ENCODE measurements at places on chromosomes 1 and 21.
A peak's percentile ranks its signal among the peaks of the same experiment; 100 is the strongest.

GRCh38 chr1:241640149-241640866 lies at the start of the genes CHML and OPN3:
Gene CHML, minus strand, starts transcription at chr1:241640369. Its CDS starts 4,603 bp downstream, at chr1:241635766.
Gene OPN3, minus strand, starts transcription at chr1:241640369. Its CDS starts 115 bp downstream, at chr1:241640254.
- DNase-seq: peak; percentile 88

DNA sequence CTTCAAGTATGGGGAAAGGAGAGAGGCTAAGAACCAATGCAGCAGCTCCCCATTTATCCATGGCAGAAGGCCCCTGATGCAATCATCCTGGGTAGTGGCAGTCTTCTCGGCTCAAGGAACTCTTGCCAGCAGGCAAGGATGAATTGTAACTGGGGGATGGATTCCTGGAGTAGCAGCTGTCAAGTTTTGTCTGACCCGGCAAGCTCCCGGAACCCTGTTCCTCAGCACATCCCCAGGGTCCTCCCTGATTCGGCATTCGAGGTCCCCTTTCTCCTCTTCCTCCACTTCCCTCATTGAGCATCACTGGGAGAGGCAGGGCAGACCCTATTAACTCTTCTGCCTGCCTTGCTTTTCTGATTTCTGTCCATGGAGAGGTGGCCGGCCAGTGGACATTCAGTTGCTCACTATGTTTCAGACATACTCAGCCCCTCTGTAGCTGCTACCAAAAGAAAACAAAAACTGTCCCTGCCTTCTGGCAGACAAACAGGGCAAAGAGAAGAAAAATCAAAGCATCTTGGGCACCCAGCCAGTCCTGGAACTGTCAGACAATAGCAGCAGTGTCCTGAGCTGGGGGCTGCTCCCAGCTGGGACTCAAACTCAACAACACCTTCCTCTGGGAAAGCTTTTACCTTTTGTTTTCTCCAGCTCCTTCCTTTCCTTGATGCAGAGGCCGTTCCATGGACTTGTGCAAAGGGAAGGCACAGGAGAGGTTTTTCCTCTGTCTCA lies 5.6 kb upstream of the PTCH2 start:
- no peak for DNase-seq

DNA sequence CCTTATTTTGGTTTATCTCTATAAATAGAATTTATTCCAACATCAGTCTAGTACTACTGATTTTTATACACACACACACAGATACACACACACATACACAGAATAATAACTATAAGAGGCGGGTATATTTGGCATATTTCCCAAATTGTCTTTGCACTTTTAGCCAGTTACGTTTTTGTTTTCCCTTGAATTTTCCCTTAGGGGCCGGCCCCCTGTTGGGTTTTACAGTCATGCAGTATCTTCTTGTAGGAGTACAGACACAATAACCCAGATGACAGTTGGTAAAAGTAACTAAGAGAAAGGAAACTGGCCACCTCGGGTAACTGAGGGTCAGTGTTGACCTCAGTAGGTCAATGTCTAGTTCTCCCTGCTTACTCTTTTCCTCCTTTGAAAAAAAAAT lies 50.9 kb downstream of the DISP1 start:
- DNase-seq: no peak

GRCh38 chr21:41119901-41120300 lies 48.1 kb upstream of the BACE2 start:
- DNase-seq: no peak

DNA sequence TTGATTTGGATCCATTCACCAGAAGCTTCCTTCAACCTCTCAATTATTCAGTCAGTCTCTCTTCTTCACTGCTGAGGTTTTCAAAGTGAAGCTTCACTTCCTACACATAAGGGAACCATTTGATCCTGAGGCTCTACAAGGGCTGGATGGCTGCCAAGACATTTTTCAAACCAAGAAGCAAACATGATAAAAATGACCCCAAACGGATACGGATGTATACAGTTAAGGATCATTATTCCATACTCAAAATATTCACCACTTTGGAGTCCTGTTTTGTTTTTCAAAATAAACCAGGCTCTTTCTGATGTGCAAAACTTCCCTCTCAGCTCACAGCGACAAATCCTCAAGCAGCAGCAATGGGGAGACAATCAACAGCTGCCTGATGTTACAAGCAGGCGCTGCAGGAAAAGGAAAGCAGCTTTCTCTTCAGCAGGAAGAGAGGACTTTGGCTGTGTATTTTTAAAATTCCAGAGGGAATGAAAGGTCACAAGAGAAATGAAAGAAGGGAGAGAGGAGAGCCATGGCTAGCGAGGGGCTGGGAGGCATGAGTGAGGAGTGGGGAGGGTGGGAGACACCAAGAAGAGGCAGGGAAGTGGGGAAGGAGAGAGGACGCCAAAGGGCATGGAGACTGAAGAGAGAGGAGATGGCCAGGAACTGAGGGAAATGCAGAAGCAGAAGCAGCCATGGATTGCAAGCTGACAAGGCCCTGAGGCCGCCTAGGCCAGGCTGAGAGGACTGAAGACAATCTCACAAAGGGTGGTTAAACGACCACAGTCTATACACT lies 145.4 kb downstream of the SLC45A1 start:
- DNase-seq: no peak

DNA sequence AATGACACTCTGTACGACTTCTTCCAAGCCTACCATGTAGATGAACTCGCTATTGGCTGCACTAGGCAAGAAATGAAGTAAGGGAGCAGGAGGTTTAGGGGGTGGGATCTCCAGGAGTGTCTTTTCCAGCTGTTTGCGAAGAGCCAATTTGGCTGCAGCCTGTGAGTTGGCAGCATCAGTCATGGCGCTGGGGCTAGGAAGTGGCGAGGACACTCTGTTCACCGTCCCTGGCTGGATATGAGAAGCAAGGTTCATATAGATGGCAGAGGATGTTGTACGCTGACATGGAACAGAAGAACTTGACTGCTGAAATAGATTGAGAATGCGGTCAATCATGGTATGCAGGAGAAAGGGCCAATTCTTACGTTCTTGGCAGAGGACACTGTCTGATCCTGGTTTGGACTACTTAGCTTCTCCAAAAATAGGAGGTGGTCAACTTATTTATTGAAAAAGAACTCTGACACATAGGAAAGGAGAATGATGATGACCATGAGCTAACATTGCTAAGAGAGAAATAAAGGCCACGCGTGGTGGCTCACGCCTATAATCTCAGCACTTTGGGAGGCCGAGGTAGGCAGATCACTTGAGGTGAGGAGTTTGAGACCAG lies 41.2 kb downstream of the SLC27A3 start:
- DNase-seq: no peak

- DNase-seq: no peak
Observed at GRCh38 chr1:154502066-154502743, at the start of the genes SHE and TDRD10. Gene SHE, minus strand, starts transcription at chr1:154502412. Its CDS starts 386 bp downstream, at chr1:154502026. Gene TDRD10, plus strand, starts transcription at chr1:154502219. Its CDS starts 4,685 bp downstream, at chr1:154506904.

DNA sequence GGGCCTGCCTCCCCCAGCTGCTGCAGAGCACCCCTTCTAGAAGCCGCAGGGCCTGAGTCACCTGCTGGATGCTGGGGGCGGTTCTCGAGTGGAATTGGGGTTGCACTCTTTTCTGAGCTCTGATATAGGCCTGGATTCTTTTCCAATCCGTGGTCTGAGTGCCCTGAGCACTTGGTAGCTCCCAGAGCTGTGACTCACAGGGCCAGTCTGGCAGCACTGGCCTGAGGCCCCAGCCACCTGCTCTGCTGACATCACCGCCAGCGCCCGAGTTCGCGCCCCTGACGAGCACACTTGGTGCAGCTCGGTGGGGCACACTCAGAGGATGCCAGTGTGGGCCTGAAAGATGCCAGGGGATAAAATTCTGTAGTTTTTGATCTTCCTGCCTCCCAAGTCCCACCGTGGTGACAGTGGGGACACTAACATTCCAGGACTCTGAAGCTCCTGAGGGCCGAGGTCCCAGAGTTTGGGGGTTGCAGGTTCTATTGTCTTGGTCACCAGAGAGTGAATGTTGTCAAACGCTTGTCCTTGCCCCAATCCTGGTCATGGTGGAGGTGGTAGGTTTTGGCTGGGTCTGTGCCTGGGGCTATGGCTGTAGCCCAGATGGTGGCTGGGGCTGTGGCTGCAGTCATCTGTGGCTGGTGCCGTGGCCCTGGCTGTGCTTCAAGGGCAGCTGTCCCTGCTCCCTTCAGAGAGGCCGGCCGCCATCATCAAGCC lies 74.6 kb downstream of the OBSCN start:
- DNase-seq: no peak

GRCh38 chr1:192869308-192869940 lies 60.6 kb downstream of the RGS2 start:
- no peak for DNase-seq

DNA sequence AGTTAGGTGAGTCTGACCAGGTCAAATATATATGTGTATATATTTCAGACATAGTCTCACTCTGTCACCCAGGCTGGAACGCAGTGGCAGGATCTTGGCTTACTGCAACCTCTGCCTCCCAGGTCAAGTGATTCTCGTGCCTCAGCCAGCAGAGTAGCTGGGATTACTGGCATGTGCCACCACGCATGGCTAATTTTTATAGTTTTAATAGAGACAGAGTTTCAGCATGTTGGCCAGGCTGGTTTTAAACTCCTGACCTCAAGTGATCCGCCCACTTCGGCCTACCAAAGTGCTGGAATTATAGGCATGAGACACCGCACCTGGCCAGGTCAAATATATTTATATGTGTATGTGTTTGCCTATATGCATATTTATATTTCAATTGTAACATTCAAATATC lies 581.5 kb upstream of the B3GALT2 start:
- no peak for DNase-seq

GRCh38 chr1:8145545-8146202 lies 119.6 kb upstream of the ERRFI1 start:
- DNase-seq: no peak

GRCh38 chr1:183159960-183160359 lies 26.1 kb upstream of the LAMC2 start:
- DNase-seq: no peak

GRCh38 chr1:230206976-230207375 lies 139.9 kb downstream of the GALNT2 start:
- no peak for DNase-seq

DNA sequence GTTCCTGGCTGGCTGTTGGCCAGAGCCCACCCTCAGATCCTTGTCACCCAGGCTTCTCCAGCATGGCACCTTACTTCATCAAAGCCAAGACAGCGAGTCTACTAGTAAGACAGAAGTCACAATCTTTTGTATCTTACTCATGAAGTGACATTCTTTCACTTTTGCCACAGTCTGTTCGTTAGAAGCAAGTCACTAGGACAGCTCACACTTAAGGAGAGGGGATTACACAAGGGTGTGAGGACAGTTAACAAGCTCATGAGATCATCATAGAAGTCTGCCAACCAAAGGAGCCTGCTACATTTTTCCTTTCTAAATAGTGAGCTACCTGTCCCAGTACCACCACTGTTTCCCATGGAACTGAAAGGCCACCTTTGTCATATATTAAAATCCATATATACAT lies 61.5 kb downstream of the PACC1 start:
- DNase-seq: no peak

DNA sequence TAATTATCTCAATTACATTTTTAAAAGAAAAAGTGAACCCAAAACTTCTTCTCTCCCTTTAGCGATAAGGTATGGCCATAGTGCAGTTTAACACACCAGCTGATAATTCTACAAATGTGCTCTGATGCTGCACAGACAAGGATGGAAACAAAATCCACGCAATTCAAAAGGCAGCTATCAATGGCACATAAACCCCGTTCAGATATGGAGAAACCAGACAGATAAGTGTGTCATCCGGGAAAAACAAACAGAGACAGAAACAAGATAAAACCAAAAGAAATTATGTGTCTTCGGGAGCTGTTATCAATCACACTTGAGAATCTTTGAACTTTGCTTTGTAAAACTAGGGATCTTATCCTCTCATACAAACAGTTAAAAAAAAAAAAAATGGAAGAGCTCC lies 73.6 kb downstream of the SIPA1L2 start:
- no peak for DNase-seq

DNA sequence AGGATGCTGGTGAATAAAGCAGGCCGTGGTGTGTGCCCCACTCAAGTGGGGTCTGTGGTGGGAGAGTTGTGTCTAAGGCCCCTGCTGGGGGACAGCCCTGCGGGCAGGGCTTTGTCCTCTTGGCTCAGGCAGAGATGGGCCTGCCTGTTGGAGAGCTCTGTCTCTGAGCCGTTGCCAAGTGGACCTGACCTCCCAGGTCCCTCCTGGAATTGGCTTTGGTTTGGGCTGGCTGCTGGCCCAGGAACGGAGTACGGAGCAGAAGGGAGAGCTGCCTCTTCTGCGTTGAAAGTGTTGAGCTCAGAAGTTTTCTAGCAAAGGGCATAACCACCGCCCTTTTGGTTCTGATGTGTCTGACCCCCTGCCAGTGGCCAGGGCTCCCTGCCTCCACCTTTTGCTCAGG lies 153.9 kb downstream of the PEX14 start:
- DNase-seq: no peak

DNA sequence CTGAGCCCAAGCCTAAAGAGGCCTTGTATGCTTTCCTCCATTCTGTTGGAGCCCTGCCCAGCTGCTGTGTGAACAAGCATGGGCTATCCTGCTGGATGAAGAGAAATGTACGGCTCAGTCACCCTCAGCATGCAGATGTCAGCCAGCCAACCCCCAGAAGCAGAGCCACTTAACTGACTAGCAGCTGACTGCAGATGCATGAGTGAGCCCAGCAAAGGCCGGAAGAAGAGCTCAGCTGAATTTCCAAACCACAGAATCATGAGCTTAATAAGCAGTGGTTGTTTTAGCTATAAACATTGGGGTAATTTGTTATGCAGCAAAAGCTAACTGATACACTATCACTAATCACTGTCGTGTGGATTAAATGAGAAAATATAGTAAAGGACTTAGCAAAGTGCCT lies 39.0 kb downstream of the FOXO6 start:
- no peak for DNase-seq

DNA sequence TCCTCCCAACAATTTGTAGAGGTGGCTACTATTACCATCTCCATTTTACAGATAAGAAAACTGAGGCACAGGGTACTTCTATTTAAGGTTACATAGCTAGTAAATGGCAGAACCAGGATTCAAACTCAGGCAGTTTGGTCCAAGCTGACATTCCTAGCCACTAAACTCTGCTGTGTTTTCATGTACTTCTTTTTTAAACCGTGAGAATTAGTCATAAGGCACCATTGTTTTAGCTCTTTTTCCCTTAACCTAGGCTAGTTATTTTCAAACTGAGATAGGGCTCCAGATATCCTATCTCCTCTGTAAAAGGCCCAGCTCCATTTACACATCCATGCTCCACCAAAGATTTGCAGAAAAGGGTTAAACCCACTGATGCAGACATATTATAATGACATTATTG lies 92.9 kb downstream of the PTPN14 start:
- DNase-seq: no peak

DNA sequence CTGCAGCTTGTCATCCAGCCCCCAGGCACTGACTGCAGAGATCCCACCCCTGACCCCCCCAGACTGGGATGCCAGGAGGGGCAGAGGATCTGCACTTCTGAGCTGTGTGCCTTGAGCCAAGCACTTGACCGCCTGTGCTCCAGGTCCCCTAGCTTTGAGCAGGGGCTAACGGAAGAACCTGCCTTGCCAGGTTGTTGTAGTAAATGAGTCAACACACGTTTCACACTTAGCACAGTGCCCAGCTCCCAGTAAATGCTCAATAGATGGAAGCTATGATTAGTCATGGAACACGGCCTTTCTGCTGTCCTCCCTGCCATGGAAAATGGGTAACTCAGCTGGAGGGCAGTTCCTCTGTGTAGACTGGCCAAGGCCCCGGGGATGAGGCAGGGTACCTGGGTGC lies 24.1 kb downstream of the IFFO2 start:
- no peak for DNase-seq

All from stimulated activated CD4-positive, alpha-beta T cell treated with anti-CD3 and anti-CD28 coated beads, Interleukin-1b, Interleukin-23, amount 100 ng/mL, for 4 hours (primary cell).